ENCODE measurements at places on chromosomes 6 and 20. TPM values are rescaled to one million over a fixed set of nuclear protein-coding genes. Genes with fewer than 3 reads are reported as not detected.

The DEFB124 gene
- total RNA-seq: 0.38 TPM

The OOEP gene
- total RNA-seq: not detected

The RNF5 gene
- 48.1 TPM for total RNA-seq

The HLA-DOB gene
- 0.13 TPM for total RNA-seq

The HLA-F gene
- 4.3 TPM for total RNA-seq

The RAET1E gene
- total RNA-seq: 2.8 TPM

The ATXN1 gene
- total RNA-seq: 2.2 TPM

The DOK5 gene
- total RNA-seq: not detected

The IL20RA gene
- 0.15 TPM for total RNA-seq

The SYNE1 gene
- total RNA-seq: 17.3 TPM

The HLA-DOA gene
- not detected for total RNA-seq

The CRYBG1 gene
- 0.56 TPM for total RNA-seq

The COX4I2 gene
- not detected for total RNA-seq

The RUNX2 gene
- 1.3 TPM for total RNA-seq

The DYNLT1 gene
- total RNA-seq: 115 TPM
